ENCODE measurements at places on chromosomes 3 and 15.

DNA sequence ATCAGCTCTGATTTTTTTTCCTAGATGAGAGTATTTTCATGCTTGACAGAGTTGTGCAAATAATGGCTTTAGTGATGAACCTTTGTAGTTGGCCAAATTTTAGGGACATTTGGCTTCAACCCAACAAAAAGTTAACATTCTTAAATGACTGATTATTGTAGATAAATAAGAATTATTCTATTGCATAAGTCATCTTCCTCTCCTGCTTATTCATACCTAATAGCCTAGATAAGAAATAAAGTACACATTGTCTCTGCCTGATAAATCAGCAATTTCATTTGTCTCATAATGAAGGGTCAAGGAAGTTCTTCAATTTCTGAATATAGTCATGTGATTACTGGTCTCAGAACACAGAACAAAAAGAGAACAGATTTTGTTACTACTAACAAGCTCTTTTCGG lies 428.9 kb upstream of the IL12A start:
- no peak for DNase-seq

DNA sequence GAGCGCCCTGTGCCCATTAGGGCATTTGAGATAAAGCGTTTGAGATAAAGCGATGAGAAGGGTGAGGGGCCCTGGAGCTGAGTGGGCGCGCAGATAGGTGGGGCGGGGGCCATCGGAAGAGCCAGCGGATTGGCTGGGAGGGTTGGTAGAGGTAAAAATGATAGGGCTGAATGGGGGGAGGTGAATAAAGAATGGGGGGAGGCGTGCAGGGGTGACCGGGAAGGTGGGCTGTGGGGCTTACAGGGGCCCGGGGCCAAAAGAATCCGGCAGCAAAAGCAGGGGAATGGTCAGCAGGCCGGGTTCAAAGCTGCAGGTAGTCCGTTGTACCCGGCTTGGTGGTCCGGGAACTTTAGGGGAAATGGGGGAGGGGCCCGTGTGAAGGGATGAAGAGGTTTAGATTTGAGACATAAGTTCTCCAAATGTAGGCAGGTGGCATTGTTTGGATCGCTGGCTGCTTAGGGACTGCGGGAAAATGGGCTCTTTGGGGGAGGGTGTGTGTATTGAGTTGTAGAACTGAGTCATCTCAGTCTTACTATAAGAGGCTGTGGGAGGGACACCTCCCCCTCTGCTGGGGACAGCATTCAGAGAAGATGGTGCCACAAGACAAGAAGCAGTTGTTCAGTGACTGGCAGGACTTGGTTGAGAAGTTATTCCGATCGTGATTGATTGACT lies 610 bp downstream of the ARID3B start:
- DNase-seq, result no peak

GRCh38 chr15:72820278-72820677 lies 36.7 kb upstream of the ADPGK start:
- no peak for DNase-seq

GRCh38 chr3:86056962-86057361 lies 934.0 kb downstream of the VGLL3 start:
- DNase-seq, result no peak

GRCh38 chr3:159669766-159670165 lies 318.9 kb upstream of the IL12A start:
- DNase-seq, result no peak

GRCh38 chr15:88187195-88187594 lies 69.3 kb downstream of the NTRK3 start:
- DNase-seq, result no peak

DNA sequence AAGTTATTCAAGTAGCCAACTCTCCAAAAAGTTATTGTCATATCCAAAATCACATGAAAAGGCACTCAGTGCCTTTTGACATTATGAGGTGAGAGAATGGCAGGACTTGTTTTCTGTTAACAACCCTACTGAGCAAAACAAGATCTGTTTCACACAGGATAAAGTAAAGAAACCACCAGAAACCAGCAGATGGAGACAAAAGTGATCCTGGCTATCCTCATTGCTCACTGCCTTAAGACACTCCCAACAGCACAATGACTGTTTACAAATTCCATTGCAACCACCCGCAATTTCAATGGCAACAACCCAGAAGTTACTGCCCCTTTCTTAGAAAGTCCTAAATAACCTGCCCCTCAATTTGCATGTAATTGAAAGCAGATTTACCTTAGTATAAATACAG lies 352.6 kb upstream of the NDN start:
- DNase-seq, result no peak

DNA sequence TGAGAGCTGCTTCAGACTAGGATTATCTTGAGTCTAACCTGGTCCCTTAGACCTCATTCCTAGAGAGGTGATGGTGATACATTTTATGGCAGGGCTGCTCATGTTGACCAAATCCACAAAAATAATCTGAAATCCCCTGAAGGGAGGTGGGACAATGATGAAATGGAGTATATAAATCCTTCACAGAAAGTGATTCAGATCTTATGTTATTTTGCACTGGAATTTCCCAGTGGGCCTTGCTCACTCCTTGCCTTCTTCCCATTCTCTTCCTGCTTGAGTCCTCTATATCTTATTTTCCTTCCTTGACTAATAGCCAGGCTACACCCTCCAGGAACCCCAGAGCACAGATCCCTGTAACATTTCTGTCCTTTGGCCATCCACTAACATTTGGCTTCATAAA lies 10.4 kb upstream of the TMEM202 start:
- no peak for DNase-seq

DNA sequence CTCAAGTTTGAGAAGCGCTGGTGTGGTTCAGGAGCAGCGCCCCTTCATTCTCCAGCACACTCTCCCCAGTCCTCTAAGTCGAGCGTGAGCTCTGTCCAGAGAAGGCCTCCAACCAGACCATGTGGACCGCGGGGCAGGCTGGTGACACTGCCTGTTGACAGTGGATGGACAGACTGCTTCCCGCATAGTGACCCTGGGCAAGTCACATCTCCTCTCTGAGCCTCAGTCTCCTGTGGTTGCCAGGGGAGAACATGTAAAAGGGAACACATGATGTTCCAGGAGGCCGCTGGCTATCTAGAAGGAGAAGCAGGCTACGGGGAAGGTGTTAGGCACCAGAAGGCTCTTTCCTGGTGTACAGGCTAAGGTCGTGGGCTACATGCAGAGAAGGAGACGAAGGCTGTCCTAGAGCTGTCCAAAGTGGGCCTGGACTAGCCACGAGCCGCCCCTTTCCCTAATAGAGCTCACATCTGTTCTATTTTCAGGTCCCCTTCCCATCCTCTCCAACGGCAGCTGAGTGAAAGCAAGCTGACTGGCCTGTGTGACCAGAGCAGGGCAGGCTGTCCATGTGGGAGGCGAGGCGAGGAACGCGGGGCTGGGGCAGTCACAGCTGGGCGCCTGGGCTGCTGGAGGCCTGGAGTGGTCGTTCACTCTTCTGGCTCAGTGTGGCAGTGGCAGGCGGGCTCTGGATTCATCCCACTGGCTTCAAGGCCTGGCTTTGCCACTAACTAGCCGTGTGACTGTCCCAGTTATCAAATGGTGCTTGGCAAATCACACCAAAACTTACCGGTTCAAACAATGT lies 11.1 kb downstream of the ISG20 start:
- DNase-seq, result no peak

- no peak for DNase-seq
Measured at GRCh38 chr15:83612898-83613635, 40.9 kb upstream of the ADAMTSL3 start.

DNA sequence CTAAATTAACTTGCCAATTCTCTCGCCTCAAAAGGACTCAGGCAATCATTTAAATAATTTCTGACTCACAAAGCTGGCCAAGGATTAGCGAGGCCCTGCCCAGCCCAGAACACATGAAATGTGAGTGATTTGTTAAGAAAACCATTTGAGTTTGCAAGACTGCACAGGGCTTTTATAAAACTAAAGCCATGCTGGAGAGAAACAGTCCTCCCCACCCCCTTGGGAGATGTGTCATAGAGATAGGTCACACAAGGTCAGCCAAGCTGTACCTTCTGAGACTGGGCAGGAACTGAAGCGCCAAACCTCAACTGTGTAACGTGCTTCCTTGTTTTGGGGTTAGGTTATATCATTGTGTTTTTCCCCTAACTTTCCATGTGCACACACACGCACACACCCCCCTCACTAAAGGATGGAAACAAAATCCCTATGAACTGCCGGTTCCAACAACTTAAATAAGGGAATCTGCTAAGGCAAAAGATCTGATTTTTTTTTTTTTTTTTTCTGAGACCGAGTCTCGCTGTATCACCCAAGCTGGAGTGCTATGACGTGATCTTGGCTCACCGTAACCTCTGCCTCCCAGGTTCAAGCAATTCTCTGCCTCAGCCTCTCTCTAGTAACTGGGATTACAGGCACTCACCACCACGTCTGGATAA lies 8.1 kb downstream of the SPATA12 start:
- DNase-seq, result no peak

DNA sequence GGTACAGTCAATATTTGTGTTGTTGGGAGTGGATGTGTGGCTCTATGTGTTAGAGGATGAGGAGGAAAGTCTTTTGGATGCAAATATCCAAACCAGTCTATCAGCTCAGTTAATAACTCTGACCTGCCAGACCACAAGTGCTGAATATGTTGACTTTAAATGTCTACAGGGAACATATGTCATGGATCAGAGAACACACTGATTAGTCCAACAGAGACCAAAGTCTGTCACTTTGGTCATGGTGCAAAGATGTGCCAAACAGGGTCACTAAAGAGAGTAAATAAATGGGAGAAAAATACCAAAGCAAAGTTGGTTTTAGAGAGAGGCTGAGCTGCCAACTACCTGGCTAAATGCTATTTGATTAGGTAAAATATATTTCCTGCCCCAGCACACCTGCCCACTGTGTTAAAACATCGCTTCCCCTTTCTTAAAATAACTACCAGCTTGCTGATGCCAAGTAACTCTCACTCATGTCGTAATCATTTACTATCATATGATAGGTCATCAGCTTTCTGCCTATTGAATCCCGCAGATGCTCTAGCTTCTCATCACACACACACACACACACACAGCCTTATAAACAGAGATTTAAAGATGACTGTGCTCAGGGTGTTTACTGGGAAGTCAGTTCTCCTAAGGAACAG lies 173.3 kb downstream of the PDZRN3 start:
- no peak for DNase-seq

DNA sequence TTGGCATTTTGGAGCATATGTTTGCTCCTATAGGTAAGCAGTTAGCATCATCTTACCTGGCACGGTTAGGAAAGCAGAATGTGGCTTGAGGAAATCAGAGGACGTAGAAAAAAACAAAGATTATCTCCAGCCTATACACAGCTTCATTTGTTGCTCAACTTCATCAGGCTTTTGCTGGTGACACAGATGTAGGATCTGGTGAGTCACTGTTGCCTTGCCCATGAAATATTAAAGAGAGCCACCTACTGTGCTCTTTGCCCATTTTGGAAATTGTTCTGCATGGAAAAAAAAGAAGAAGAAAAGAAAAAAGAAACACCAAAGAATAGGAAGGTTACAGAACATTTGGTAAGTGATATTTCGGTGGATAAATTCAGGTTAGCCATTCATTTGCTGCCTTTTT lies 3.8 kb downstream of the IL1RAP start:
- no peak for DNase-seq

DNA sequence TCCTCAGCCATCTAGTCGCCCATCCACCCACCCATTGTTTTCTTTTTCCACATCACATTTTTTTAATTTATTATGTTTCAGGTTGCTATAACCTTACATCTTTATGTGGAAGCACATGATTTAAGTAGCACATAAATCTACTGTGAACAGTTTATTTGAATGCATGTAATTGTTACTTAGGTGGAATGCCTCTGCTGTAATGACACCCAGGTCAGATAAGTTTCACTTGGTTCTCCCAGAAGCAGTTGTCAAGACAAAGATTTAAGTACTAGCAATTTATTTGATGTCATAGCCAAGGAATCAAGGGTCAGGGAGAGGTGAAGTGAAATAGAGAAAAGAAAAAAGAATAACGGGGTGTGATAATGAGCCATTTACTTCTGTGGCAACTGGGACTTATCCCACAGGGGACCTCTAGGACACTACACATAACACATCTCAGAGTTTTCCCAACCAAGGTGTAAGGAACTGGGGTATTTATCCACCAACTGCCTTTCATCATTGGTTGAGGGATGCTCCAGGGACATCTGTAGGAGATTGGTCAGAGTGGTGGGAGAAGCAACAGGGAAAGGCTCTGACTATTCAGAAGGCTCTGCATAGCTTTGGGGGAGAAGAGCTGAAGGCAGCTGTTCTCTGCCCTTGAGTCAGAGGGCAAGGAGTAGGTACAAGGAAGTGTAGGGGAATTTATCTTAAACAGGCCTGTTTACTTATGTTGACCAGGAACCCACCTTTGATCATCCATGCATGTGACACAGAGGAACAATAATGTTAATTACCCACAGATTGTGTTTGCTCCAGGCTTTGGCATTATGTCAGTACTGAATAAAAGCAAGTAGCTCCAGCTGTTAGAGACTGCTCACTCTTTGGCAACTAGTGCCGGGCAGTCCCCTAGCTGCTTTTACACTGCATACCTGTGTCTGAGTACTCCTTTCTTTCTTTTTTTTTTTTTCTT lies 94.8 kb downstream of the CD200R1L start:
- DNase-seq, result no peak

DNA sequence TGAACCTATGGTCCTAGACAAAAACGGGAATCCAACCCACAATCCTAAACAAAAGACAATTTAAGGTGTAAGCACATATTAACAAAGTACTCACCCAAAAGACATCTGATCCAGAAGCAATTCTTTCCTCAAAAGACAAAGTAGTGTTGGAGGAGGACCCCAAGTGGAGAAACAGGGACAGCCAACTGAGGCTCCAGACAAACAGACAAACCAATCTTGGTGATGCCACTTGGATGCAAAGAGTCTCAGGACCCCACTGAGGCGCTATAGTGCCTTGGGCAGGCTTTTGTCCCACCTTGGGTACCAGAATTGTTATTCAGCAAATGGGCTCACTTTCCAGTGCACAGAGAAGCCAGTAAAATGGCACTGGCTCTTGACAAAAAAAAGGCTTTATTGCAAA lies 613.8 kb downstream of the DIPK2A start:
- DNase-seq, result no peak

DNA sequence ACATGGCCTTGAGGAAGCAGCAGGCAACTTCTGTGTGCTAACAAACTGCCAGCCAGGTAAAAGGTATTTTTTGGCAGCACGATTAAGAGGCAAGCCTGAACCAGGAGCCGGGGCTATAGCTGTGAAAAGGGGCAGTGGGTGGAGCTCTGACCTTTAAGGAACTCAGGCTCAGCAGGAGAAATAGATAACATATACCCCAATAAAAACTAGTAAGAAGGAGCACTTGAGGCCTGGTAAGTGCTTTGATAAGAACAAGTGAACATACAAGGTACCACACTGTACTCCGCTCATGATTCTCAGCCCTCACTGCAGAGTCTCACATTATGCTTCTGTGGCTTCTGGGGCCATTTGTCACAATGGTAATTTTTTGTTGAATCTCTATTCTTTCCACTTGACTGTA lies 5.4 kb downstream of the FYCO1 start:
- DNase-seq, result no peak
